ENCODE measurements at places on chromosomes 12 and 14.

GRCh38 chr12:51326698-51327439 lies 2.9 kb upstream of the BIN2 start:
- peak; percentile 25 for DNase-seq

DNA sequence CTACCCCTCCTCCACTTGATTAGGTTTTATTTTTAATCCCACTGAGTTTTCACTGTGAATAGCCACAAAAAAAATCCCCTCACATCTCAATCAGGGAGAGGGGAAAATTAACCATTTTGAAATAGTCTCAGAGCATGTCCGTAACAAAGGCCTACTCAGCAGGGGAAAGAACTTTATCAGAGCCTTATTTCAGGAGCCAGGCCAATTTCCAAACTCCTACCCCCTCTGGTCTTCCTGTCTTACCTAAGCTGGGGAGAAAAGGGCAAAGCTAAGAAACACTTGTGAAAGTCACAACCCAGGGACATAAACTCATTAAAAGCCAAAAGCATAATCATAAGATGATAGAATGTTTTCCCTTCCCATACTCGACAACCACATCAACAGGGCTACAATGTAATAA lies 260.3 kb upstream of the DIO3 start:
- DNase-seq = no peak

DNA sequence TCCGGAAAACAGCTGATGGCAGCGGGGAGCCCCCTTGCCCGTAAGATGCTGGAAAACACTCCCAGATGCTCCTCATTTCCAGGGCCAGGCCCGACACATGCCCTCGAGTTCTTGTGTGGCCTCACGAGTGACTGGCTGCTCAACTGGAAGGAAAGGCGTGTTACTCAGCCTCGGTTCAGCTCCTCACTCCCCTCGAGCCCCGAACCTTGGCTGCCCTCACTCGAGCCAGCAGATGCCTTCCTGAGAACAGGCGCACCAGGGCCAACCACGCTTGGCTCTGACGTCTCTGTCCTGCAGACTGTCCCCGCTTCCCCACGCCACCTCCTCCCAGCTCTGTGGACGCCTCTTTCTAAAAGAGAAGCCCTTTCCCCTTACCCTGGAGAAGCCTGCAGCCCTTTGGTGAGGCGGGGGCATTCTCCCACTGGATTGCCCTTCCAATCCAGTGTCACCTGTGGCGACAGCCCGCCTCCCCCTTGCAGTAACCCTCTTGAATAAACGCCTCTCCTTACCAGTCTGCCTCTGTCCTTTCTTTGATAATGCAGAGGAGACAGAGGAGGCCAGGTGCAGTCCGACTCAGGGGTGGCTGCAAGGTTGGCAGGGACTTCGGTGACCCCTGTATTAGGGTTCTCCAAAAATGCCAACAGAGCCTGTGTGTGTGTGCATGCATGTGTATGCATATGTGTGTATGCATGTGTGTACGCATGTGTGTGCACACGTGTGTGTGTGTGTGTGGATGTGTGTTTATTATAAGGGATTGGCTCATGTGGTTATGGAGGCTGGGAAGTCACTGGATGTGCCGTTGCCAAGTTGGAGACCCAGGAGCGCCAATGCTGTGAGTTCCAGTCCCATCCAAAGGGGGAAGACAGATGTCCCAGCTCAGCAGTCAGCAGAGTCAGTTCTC lies 166.3 kb downstream of the KIF26A start:
- no peak for DNase-seq

- DNase-seq = no peak
Measured at GRCh38 chr12:100715976-100716944, 78.3 kb upstream of the ANO4 start.

GRCh38 chr12:27606986-27607385 lies 83.0 kb downstream of the PPFIBP1 start:
- DNase-seq = no peak

- no peak for DNase-seq
Measured at GRCh38 chr12:72829838-72830237, 557.7 kb downstream of the TRHDE start.

DNA sequence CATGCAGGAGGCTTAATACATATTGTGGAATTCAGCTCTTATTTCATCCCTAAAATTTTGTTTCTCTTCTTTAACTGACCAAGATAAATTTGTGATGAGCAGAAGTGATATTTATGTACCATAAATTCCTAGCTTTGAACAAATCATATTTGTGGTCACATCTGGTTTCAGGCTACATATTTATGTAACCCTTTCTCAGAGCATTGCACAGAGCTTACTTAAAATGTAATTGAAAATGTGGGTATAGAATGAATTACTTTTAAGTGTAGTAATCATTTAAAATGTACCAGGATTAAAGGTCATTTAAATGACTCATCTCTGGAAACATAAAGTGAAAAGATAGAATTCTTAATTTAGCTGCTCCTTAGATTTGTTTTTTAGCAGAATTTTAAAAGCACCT lies 129.9 kb upstream of the FRMD6 start:
- DNase-seq = no peak

- DNase-seq = no peak
Measured at GRCh38 chr14:23057757-23058653, 685 bp upstream of the CDH24 start.

- DNase-seq = no peak
Measured at GRCh38 chr12:63994704-63995103, 150.2 kb downstream of the SRGAP1 start.

DNA sequence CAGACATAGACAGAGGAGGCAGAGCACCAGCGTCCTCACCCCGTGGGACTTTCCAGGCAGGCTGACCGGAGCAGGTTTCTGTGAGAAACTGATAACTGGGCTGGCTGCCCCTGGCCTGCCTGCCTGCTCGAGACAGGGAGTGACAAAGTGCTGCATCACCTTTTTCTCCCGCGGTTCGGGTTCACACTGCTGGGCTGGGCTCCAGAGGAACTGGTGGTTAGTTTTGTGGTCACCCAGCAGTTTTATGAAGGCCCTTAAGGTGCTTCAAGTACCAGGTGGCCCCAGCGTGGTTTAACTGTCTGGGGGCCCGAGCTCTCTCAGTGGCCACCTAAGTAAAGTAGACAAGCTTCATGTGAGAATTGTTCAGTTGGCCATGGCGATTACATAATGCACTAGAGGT lies 1073.6 kb downstream of the BCL11B start:
- no peak for DNase-seq

GRCh38 chr14:30179381-30180130 lies 251.9 kb upstream of the PRKD1 start:
- no peak for DNase-seq

DNA sequence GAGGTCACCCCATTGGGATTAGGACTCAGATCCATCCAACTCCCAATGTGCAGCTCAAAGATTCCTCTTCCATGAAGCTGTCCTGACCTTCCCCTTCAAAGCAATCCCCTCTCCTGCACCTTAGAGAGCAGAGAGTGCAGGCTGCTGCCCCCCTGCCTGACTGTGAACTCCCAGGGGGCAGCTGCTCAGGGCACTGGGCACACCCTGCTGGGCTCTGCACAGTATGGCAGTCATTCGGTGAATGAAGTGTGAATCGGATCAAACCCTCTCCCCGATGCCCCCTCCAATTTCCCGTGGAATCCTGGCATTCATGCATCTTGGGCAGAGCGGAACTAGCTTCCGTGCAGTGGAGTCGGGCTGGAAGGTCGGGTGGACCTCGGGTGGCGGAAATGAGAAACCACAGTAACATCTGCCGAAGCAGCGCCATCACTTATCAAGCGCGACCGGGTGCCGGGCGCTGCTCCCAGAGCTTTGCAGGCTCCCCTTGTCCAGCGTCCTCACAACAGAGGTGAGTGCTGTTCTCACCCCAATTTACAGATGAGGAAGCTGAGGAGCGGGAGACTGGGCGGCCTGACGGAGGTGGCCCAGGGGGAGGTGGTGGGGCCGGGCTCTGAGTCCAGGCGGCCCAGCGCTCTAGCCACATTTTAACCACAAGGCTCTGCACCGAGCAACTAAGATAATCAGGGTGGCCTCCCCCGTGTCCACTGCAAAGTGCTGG lies 14.7 kb downstream of the GALNT9 start:
- DNase-seq = no peak

DNA sequence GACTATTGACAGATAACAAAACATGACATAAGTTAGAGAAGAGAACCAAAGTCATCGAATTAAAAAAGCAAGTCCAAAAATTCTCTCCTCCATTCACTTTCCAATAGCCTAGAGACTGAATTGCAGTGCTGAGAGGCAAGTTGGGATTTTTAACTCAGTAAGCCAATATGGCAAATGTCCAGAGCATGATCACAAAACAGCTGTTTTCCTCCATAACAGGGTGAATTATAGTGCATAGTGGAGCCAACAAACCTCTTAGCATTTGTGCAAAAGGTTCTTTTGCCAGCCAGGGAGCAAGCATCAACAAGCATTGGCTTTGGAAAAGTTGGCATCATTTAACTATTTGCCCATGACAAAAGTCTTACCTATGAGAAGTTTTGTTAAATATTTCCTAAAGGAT lies 458.8 kb upstream of the NOVA1 start:
- no peak for DNase-seq

DNA sequence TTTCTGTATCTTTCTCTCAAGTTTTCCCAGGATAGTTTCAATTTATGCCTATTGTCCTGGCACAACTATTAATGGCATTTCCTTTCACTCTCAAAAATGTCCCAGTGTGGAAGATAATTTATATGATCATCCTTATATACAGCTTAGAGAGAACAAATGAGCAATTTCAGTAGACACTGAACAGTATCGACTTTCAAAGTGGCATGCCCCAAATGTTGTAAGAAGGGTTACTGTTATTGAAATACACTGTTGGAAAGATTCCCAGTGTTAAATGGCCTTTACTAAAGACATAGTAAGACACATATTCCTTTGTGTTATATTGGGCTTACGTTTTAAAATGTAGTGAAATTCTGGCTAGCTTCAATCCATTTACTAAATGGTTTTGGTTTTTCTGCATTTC lies 202.3 kb upstream of the CDKN3 start:
- DNase-seq = no peak

- DNase-seq = no peak
Measured at GRCh38 chr12:120537856-120538220, 3.7 kb downstream of the RNF10 start.

- DNase-seq = no peak
Measured at GRCh38 chr12:95258151-95258550, 40.5 kb downstream of the VEZT start.

GRCh38 chr12:105057174-105057573 lies 27.1 kb downstream of the ALDH1L2 start:
- no peak for DNase-seq

DNA sequence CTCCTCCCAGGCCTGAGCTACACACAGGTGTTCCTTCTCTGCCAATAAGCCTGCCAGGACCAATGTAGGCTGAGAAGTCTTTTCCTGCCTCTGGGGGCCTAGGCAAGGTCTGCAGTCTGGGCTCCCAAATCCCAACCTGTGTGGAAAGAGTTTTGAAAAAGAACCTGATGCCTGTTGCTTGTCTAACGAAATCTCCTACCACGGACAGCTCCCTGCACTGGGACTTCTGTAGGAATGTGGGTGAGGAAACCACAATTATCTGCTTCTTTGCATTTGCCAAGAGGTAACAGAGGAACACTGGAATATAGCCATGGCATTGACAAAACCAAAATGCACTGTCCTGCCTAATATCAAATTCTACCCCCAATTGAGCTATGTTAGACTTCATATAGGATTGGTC lies 877.0 kb upstream of the TMEM132C start:
- no peak for DNase-seq

GRCh38 chr14:97061198-97061597 lies 264.0 kb downstream of the VRK1 start:
- peak; percentile 36 for DNase-seq

- DNase-seq = no peak
Measured at GRCh38 chr14:65879248-65880009, 466.9 kb downstream of the FUT8 start.

DNA sequence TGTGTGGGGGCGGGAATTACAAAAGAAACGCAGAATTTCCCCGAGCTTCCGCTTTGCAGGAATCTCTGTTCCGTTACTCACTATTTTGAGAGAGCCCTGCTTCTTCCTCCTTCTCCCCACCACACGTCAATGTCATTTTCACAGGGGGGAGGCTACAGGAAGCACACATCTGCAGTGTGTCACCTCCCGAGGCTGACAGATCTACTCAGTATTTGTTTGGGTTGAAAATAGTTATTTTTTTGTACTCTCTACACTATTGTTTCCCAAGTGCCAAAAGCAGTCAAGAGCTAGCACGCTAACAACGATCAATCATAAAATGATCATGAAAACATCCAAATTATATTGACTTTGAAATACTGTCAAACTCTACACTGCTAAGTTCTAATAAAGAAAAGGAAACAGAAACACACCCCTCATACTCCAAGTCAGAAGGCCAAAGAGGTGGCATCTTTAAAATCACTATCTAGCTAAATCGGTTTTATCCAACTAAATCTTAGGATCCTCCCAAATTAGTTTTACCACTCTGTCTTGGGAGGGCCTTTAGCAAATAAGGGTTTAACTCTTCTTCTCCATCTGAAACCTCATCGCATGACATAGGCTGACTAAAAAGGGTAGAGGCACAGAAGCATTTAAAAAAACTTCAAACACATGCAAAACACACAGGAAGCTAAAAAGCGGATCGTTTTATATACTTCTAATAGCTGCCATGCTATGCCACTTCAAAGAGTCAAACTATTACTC lies 51.8 kb downstream of the FOXN3 start:
- DNase-seq = no peak

- DNase-seq = no peak
Measured at GRCh38 chr14:22898302-22899090, 15.5 kb downstream of the REM2 start.

DNA sequence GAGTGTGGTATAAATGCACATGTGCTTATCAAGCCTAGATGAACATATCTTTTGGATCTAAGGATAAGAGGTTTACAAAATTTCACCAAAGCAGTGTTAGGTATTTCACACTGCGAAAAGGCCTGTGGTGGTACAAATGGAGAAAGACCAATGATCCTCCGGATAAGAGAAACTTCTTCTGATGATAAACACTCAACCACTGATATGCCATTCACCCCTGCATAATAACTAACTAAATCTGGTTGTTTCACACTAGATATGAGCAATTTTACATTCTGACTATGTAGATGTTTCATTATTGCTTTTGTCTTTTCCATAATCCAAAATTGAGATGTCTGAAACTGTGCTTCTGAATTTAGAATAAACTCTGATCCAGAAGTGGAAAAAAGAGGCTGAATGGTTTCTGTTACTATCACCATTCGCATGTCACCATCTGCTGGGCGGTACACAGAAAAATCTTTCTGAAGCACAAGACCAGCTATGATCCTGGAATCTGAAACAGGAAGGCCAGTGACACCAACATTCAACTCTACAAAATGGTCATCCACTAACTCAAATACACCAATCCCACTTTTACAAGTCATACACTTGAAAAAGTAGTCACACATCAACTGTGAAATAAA lies 1.3 kb downstream of the BBS10 start:
- DNase-seq = peak; percentile 79

GRCh38 chr14:50021261-50022031 lies 94.9 kb downstream of the VCPKMT start:
- DNase-seq = no peak

GRCh38 chr12:100830003-100830795 lies 35.6 kb downstream of the ANO4 start:
- DNase-seq = no peak
